Stimulated activated effector memory CD8-positive, alpha-beta T cell treated with anti-CD3 and anti-CD28 coated beads, Interleukin-12 subunit alpha, Interleukin-12 subunit beta, amount 100 ng/mL, for 72 hours (primary cell): ENCODE measurements at places on chromosomes 6 and 20.
A peak's percentile ranks its signal among the peaks of the same experiment; 100 is the strongest.

DNA sequence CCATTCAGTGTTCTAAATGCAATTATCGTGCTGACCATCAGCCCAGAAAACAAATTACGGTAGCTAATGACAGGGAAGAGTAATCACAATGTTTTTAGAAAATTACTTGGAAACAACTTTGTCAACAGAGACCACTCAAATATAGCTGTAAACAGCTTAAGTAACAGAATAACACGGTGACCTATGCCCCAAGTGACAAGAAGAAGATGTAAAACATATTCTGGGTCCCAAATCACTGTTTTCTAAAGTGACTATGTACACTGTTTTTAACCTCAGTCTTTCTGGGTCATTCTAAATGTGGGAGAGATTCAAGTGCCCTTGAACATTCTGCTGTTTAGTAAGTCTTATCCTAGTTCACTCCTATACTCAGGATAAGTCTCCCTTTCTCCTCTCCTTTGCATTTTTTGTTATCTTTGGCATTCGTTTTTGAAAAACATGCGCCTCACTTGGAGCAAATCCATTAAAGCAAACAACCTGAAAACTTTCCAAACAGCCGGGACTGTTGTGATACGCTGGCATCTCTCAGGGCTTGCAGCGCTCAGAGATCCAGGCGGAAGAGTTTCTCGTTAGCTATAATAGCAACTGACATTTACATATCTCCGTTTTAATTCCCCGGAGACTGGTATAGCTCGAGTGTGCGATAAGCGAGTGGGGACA is 114.5 kb upstream of the SOX4 start:
- no peak for DNase-seq

GRCh38 chr6:169388395-169389166 is 134.9 kb upstream of the THBS2 start:
- DNase-seq = no peak

DNA sequence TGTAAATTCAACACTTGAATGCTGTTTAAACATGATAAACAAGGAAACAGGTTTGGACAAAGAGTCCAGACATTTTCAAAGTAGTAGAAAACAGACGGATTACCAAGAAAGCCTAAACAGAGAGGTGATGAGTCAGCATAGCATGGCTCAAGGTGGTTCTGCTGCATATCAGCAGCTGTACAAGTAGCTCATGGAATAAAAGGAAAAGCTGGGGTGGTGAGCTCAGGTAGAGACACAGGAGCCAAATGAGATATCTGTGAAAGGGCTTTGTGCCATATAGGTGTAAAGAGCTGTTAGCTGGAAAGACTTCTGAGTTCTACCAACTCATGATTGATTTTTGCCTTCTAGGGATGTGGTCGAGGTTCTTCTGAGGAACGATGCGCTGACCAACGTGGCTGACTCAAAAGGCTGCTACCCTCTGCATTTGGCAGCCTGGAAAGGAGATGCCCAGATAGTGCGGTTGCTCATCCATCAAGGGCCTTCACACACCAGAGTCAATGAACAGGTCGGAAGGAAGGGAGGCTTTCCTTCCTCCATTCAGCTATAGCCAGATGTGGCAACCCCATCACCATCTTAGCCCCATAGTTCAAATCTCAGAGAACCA is 80.7 kb downstream of the ANKS1A start:
- DNase-seq = no peak

DNA sequence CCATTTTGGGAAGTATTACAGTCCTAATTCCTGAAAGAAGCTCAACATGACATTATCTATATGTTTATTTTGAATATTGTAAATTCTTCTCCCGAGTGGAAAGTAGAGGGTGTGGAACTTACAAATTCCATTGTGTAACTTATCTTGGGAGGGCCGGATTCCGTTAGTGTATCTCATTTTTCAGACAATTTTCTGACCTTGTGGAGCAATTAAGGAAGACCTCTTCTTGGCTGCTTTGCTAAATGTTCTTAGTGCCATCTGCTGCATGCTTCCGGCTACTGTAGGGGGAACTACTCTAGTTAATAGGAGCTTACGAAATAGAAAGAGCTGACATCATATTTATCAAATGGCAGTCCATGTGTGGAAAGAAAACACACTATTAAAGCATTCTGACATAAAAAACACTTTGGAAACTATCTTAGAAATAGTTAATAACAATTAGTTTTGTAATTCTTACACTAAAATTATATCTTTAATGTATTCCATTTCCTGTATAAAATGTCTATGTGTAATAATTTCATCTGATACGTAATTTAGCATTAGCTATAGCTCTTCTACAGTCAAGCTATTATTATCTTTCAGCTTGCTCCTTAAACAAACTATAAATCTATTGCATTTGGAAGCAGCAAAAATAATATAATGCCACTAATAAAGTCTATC is 41.5 kb upstream of the KCNQ5 start:
- no peak for DNase-seq

GRCh38 chr6:75244063-75244584 is 523 bp upstream of the COX7A2 start:
- DNase-seq = peak; percentile 52

DNA sequence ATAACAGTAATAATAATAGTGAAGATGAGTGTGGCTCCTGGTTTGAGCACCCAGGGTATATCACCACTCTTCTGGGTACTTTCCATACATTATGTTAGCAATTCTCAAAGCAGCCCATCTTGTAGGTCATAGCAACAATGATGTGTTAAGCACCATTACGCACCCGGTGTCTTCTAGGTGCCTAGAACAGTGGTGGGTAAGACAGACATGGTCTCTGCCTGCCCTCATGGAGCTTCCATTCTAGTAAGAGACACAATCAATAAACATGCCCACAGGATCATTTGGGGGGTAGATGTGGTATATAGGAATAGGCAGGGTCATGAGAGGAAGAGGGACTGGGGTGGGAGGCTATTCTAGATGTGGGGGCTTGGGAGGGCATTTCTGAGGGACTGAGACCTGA is 21.0 kb upstream of the OCSTAMP start:
- DNase-seq = no peak

- DNase-seq = no peak
These were observed 37.5 kb downstream of the SASH1 start for GRCh38 chr6:148379966-148380713.

DNA sequence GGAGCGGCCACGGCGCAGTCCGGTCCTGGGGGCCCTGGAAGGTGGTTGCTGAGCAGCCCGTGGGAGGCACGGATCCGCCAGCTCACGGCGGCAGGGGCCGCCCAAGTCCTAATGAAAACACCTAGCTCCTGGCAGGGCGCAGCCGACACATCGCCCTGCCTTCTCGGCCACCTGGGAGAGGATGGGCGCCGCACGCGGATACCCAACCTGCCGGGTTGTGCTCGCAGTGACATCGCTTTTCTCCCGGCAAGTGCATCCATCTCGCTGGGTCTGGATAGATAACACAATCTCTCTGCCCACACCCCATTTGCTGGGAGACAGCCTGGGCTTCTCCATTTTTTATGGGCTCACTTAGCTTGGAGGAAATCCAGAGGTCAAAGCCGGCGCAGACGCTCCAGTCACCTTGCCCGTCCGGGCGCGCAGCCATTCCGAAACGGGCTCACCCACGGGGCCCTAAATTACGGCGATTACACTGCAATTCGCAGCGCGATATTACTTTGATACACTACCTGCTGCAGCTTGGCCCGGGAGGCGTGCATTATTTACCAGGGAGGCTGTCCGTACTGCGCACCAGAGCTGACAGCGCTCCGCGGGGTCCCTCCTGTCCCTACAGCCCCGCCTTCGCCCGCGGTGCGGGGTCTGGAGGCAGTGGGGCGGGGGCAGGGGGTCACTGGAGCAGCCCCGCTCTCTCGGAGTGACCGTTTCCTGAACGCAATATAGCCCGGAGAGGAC is 36.2 kb upstream of the CCDC167 start:
- no peak for DNase-seq

GRCh38 chr20:45087814-45088213 is 13.1 kb downstream of the KCNS1 start:
- DNase-seq = no peak

DNA sequence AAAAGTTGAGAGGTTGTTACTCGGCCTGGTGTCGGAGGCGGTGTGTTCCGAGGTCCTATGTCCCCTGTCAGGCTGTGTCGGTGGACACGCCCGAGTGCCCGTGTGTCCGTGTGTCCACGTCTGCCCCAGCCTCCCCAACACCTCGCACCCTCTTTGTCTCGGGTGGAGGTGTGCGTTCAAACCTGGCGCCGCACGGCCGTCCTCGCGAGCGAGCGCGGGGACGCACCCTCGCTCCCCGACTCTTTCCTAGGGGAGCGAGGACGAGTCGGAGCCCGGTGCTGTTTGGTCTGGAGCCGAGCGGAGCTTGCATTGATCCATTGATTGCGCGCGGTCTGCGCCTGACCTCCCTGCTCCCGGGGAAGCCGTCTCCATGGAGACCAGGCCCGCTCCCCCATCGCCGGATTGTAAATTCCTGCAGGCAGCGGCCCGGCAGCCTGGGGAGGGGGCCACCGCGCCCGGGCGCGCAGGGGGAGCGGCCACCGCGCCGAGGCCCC is 411 bp upstream of the SCUBE3 start:
- no peak for DNase-seq

DNA sequence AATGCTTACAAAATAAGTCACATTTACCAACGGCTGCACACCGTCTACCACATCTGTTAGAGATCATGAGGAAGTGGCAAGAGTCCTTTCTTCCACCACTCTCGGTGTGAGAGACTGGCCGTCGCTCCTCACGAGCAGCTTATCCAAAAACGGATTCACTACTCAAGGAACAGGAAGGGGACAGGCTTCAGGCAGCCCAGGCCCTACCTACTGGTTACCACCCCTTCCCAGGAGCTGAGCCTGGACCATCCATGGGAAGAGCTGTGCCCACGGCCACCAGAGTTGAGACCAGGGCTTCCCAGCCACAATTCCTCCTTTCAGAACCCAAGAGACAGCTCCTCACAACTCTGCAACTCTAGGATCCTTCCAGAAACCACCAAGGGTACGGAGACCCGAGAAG is 37.0 kb downstream of the FOXF2 start:
- no peak for DNase-seq

GRCh38 chr6:170441316-170441715 is 111.8 kb downstream of the PSMB1 start:
- no peak for DNase-seq

DNA sequence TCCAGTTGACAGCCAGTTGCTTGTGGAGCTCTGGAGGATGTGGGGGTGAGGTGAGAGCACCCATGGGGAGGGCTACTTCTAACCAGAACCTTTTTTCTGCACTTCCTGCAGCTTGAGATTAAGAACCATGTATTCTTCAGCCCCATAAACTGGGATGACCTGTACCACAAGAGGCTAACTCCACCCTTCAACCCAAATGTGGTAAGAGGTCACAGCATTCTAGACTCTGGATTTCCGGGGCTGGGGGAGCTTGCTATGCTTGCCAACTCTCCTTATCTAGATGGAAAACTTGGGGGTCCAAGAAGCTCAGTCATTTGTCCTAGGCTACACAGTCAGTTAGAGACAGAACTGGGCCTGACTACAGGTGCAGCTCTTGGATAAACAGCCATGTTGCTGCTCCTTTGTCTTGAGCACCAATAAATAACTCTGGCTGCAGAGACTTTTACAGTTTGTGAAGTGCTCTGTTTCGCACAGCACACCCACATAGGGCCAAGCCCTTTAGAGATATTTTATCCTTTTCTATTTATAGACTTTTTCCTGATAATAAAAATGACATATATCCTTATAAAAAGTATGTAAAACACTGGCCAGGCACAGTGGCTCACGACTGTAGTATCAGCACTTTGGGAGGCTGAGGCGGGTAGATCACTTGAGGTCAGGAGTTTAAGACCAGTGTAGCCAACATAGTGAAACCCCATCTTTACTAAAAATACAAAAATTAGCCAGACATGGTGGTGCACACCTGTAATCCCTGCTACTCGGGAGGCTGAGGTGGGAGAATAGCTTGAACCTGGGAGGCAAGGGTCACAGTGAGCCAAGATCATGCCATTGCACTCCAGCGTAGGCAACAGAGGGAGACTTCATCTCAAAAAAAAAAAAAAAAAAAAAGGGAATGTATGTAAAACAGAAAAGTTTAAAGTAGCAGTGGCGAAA is 10.6 kb upstream of the IFT52 start:
- DNase-seq = no peak

DNA sequence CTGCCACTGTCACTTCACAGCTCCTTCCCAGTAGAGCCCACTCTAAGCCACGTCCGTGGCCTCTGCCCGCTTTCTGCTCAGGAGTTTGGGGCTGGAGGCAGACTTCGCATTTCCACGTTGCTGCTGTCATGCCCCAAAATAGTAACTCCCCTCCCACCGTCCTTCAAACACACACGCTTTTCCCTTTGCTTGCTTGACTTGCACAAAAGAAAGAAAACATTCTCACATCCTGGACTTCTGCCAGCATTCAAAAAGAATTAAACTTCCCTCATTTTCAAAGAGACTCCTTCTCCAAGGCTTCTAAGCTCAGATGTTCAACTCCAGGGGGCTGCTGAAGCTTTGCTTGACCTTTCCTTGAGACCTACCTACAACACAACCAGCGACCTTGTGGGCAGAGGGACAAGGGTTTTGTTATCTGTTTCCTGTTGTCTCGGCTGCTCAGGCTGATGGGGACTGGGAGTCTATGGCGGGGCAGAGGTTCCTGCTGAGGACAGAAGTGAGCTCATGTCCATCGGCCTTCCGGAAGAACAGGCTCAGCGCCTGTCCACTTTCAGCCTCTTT is 263.8 kb upstream of the FOXQ1 start:
- DNase-seq = no peak

DNA sequence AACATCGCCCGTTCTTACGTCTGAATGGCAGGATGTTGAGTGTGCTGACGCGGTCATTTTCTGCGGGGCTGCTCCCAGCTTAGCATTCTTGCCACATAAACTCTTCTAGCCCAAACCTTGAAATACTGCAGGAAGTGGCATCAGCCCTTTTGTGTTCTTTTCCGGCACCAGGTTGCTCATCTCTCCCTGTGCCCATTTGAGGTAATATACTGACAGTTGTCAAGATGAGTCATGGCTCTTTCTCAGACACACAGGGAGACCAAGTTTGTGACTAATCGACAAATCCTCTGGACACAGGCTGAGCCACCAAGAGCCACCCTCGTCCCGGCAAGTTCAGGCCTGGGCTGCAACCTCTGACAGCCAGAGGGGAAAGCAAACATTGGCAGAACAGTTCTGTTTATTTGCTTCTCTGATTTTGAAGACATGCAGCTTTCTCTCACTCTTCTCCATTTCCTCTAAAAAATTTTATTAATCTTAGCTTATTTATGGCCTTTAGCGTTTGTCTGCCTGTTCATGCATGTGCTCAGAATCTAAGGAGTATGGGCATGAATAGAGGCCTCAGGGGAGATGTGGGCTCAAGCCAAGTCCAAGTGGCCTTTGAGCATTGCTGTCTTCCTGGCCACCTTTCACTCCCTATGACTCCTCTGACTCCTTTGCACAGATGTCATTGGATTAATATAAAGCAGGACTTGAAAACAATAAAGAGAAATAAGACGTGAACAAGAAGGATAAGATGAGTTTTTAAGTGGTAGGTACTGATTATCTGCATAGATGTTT is 328.2 kb upstream of the JAG1 start:
- DNase-seq = no peak

GRCh38 chr20:62428002-62428372 is 648 bp upstream of the RBBP8NL start:
- no peak for DNase-seq
